ENCODE measurements at places on chromosomes 1 and 21. TPM values are rescaled to one million over a fixed set of nuclear protein-coding genes. Genes with fewer than 3 reads are reported as not detected.

DNA sequence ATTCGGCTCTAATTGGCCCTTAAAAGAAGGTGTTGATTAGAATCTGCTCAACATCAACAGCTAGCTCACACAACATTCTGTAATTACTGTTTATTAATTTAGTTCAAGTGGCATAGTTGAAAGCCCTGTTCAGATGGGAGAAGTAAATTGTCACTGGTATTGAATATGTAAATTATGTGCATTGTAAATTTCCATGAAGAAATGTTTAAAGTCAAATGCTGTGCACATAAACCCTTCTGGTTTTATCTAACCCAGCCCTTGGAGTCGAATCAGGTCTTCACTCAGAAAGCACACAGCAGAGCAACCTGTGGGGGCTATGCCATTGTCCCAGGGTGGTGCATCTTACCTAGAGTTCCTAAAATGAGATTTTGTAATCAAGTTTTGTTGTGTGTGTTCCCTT, 65.4 kb upstream of the LMO4 start:
- no peaks in the 10 kb centered on the region for H3K4me1 ChIP-seq
- DNase-seq: no peak
- no peak overlapping the region for H3K27ac ChIP-seq

DNA sequence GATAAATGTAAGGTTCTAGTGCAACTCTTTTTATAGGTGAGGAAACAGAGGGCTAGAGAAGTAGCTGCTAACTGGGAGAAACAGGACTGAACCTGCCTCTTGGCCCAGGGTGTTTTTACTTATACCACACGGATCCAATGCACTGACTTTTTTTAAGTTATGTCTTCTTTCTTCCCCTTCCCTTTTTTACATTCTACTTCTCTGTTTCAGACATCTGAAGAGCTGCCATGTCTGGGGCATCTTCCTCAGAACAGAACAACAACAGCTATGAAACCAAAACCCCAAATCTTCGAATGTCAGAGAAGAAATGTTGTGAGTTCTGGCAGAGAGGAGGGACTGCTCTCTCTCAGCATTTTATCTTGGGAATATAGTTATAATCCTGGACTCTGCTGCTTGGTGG, 1.4 kb downstream of the PFKFB2 start:
- DNase-seq: no peak
- H3K36me3 ChIP-seq: peaks cover under 1% of the 10 kb centered on the region
- H3K4me3 ChIP-seq: no peak overlapping the region
- peaks cover 12% of the 10 kb centered on the region for H3K4me1 ChIP-seq

GRCh38 chr1:39788758-39789570, at the start of gene BMP8B:
Gene BMP8B (minus strand): TSS chr1:39788865. CDS start chr1:39788485, 380 bp downstream.
- peak; percentile 86 for DNase-seq
- peak within 1 kb of the TSS; percentile 53 for H3K4me3 ChIP-seq
- H3K27me3 ChIP-seq: no peaks in the 10 kb centered on the region
- peaks cover 9% of the 10 kb centered on the region for H3K4me1 ChIP-seq
- H3K27ac ChIP-seq: peak within 1 kb of the TSS; percentile 73

DNA sequence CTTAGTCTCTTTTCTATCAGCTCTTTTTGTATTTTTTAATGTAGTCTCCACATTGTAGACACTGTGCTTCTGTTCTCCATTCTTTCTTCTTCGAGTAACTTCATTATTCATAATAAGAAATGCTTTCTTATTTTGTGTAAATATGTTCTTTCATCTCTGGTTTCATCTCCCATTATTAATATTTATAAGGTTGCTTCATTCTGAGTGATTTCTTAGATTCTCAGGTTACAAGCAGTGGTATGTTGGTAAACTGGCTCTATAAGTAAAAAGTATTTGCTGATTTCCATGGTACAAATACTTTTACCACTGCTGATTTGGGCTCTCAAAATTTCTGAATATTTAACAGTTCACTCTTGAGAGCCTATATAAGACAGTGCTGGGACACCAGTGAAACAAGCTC, 81.3 kb downstream of the CDC14A start:
- no peak overlapping the region for H3K27ac ChIP-seq
- H3K4me3 ChIP-seq: no peak overlapping the region
- no peak for DNase-seq
- H3K27me3 ChIP-seq: no peaks in the 10 kb centered on the region
- no peaks in the 10 kb centered on the region for H3K4me1 ChIP-seq
- no peaks in the 10 kb centered on the region for H3K36me3 ChIP-seq

GRCh38 chr1:192943522-192943921, 115.6 kb downstream of the UCHL5 start:
- H3K27ac ChIP-seq: no peak overlapping the region
- H3K4me3 ChIP-seq: no peak overlapping the region
- no peaks in the 10 kb centered on the region for H3K36me3 ChIP-seq
- H3K27me3 ChIP-seq: no peaks in the 10 kb centered on the region
- no peak for DNase-seq
- no peaks in the 10 kb centered on the region for H3K4me1 ChIP-seq

DNA sequence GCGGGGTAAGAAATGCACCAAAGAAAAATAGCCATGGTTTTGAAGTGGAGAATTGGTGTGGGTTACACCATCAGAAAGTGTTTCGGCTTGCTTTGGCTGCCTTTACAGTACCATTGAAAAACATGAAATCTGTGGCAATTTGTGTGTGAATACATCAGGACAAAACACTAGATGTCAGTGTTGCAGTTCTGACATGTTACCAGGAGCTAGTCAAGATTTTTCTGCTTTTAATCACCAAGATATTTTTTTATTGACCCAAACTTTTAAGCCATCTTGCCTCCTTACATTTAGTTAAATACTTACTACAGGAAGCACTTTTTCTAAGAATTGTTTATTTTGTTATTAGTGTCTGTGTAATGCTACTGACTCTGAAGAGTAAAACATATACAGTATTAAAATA, 14.3 kb downstream of the RRP15 start:
- no peaks in the 10 kb centered on the region for H3K36me3 ChIP-seq
- peaks cover 10% of the 10 kb centered on the region for H3K4me1 ChIP-seq
- H3K27ac ChIP-seq: no peak overlapping the region
- H3K4me3 ChIP-seq: no peak overlapping the region
- no peaks in the 10 kb centered on the region for H3K27me3 ChIP-seq

DNA sequence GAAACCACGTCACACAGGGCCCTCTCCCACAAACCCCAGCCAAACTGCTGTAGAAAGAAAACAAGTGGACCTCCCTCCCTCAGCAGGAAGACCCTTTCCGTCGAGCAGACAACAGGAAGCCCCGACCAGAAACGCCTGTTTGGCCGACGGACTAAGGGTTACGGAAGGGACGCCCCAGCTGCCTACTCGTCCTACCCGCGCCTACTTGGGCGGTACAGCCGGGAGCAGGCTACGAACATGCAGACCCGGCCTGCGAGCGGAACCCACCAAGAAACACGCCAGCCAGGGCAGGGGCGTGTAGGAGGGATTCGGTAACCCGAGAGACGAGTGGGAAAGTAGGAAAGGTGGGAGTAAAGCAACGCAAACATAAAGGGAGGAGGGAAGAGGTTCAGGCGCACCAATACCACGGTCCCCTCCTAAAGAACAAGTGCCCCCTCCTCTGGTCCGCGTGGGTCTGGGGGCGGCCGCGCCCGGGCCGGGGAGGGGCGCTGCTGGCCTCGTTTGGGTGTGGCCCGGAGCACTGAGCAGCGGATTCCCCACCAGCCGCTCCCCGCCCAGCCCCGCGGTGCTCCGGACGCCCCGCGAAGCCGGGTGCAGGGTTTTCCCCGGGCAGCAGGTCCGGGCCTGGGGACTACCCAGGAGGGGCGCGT, 450 bp downstream of the S100A10 start:
- no peaks in the 10 kb centered on the region for H3K27me3 ChIP-seq
- peak overlapping the region; percentile 87 for H3K27ac ChIP-seq
- H3K4me1 ChIP-seq: peaks cover 33% of the 10 kb centered on the region
- DNase-seq: peak; percentile 70
- peak overlapping the region; percentile 53 for H3K4me3 ChIP-seq

DNA sequence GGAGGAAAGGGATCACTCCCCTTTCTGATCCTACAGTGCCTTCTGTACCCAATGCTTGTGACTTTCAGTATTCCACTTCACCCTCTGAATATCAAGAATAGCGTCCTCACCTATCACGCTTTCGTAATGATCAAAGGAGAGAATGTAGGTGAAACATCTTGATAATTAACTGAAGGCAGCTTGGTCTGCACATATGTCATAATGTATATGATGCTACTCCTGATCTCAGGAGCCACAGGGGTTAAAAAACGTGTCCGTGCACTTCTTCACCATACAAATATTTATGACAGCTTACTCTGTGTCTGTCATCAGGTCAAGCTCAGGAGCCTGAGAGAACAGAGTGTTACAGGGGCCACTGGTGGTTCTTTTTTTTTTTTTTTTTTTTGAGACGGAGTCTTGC, 1.2 kb upstream of the PIK3C2B start:
- no peaks in the 10 kb centered on the region for H3K36me3 ChIP-seq
- no peaks in the 10 kb centered on the region for H3K27me3 ChIP-seq
- H3K4me3 ChIP-seq: no peak overlapping the region
- H3K4me1 ChIP-seq: peaks cover 8% of the 10 kb centered on the region
- DNase-seq: no peak

DNA sequence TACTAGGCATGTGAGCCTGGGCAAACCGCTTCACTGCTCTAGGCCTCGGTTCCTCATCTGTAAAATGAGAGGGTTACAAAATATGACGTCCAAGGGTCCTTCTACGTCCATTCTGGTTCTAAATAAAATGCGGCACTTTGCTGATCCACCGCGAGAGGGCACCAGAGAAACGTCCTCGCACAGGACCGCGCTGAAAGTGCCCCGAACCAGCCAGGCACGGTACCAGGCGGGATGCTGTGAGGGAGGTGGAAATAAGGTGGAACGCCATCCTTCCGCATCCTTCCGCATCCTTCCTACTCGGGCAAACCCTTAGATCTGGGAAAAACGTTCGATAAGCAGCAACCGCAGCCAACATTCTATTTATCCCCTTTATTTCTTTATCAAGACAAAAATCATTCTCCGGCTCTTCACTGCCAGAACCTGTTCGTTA, 60.3 kb upstream of the KRTAP19-8 start:
- H3K4me1 ChIP-seq: no peaks in the 10 kb centered on the region
- no peak overlapping the region for H3K27ac ChIP-seq
- no peak overlapping the region for H3K4me3 ChIP-seq
- H3K27me3 ChIP-seq: no peaks in the 10 kb centered on the region
- DNase-seq: peak; percentile 29
- no peaks in the 10 kb centered on the region for H3K36me3 ChIP-seq

- peak; percentile 44 for DNase-seq
- peaks cover 34% of the 10 kb centered on the region for H3K4me1 ChIP-seq
- H3K27me3 ChIP-seq: no peaks in the 10 kb centered on the region
- no peak overlapping the region for H3K4me3 ChIP-seq
- no peak overlapping the region for H3K27ac ChIP-seq
- no peaks in the 10 kb centered on the region for H3K36me3 ChIP-seq
Measured at GRCh38 chr1:2192031-2192995, 2.3 kb downstream of the FAAP20 start.

- no peaks in the 10 kb centered on the region for H3K4me1 ChIP-seq
- no peak overlapping the region for H3K27ac ChIP-seq
- no peak overlapping the region for H3K4me3 ChIP-seq
- H3K36me3 ChIP-seq: no peaks in the 10 kb centered on the region
- no peaks in the 10 kb centered on the region for H3K27me3 ChIP-seq
- no peak for DNase-seq
Measured at GRCh38 chr1:180213401-180214170, 16.5 kb upstream of the LHX4 start.

GRCh38 chr21:36773117-36773516, 74.2 kb downstream of the SIM2 start:
- H3K27me3 ChIP-seq: no peaks in the 10 kb centered on the region
- peak; percentile 93 for DNase-seq
- no peaks in the 10 kb centered on the region for H3K36me3 ChIP-seq
- H3K27ac ChIP-seq: peak overlapping the region; percentile 26
- H3K4me3 ChIP-seq: no peak overlapping the region

- no peaks in the 10 kb centered on the region for H3K27me3 ChIP-seq
- H3K4me1 ChIP-seq: no peaks in the 10 kb centered on the region
- no peaks in the 10 kb centered on the region for H3K36me3 ChIP-seq
- no peak overlapping the region for H3K4me3 ChIP-seq
- H3K27ac ChIP-seq: no peak overlapping the region
- DNase-seq: no peak
Measured at GRCh38 chr1:35762141-35762540, 7.6 kb downstream of the CLSPN start.

VPS45 gene
- total RNA-seq: 11.5 TPM

PYHIN1 gene
- 0.47 TPM for total RNA-seq

LRRC38 gene
- not detected for total RNA-seq

CA6 gene
- total RNA-seq: not detected

KRTAP12-2 gene
- total RNA-seq: not detected

PDZK1 gene
- 8.1 TPM for total RNA-seq

MYOC gene
- total RNA-seq: 1.9 TPM

EXO1 gene
- total RNA-seq: 0.84 TPM

COL18A1 gene
- total RNA-seq: 61.2 TPM

LIPI gene
- not detected for total RNA-seq

DIPK1A gene
- 5.4 TPM for total RNA-seq

Measured in pancreas (tissue), 10 donors.